Activated T-helper 1 cell treated with Interleukin-2 at 50 U/mL for 16 hours (primary cell): ENCODE measurements at places on chromosomes 4 and X.

GRCh38 chr4:110287130-110287529 is 88.7 kb upstream of the ELOVL6 start:
- no peak for DNase-seq

- no peak for DNase-seq
Observed at GRCh38 chr4:1208266-1208961, 36.0 kb upstream of the SPON2 start.

GRCh38 chr4:8297141-8297601 is 27.6 kb downstream of the HTRA3 start:
- no peak for DNase-seq

GRCh38 chr4:6298035-6298434 is 28.4 kb downstream of the WFS1 start:
- no peak for DNase-seq

DNA sequence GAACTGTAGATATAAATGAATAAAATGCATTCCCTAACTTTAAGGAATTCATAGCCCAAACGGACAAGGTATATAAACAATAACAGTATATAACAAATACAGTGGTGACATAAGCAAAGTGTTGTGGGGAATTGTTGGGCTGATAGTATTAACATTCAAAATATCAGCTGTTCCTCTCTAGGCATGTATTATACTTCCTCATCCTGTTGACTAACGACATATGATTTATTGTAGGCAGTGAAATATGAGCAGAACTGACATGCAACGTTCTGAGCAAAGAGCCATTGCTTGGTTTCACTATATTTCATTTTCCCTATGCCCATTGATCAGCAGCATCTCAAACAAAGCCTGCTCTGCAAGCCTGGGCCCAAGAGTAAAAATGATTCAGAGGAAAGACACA is 143.9 kb downstream of the PTCHD1 start:
- no peak for DNase-seq

- DNase-seq = no peak
Observed at GRCh38 chr4:177461606-177462005, 19.4 kb upstream of the AGA start.

- DNase-seq = no peak
Observed at GRCh38 chr4:108398836-108399235, 221.5 kb upstream of the RPL34 start.

- DNase-seq = no peak
Observed at GRCh38 chr4:119735165-119735651, 106.6 kb upstream of the PDE5A start.

GRCh38 chr4:84877051-84877833 is 89.2 kb downstream of the WDFY3 start:
- no peak for DNase-seq
